ENCODE measurements at places on chromosomes 11 and 22. TPM values are rescaled to one million over a fixed set of nuclear protein-coding genes. Genes with fewer than 3 reads are reported as not detected.

Gene HPS4
- 15.6 TPM for total RNA-seq

Gene METTL15
- 7.6 TPM for total RNA-seq

Gene MUC6
- not detected for total RNA-seq

Gene KCTD17
- 27.4 TPM for total RNA-seq

Gene TRIM29
- 22.2 TPM for total RNA-seq

Gene OR5L1
- total RNA-seq = not detected

Gene GATD1
- 44.7 TPM for total RNA-seq

Gene PGAP2
- 24.3 TPM for total RNA-seq

Gene THYN1
- total RNA-seq = 17.8 TPM

Gene HTR3A
- total RNA-seq = not detected

Gene CCDC116
- total RNA-seq = 0.09 TPM

All from A549 treated with GW870086 at 1 μM for 4 hours (cell line).